Stimulated activated CD8-positive, alpha-beta memory T cell treated with anti-CD3 and anti-CD28 coated beads, Interleukin-12 subunit alpha, Interleukin-12 subunit beta, amount 100 ng/mL, for 4 hours (primary cell): ENCODE measurements at places on chromosomes 1 and 21.

DNA sequence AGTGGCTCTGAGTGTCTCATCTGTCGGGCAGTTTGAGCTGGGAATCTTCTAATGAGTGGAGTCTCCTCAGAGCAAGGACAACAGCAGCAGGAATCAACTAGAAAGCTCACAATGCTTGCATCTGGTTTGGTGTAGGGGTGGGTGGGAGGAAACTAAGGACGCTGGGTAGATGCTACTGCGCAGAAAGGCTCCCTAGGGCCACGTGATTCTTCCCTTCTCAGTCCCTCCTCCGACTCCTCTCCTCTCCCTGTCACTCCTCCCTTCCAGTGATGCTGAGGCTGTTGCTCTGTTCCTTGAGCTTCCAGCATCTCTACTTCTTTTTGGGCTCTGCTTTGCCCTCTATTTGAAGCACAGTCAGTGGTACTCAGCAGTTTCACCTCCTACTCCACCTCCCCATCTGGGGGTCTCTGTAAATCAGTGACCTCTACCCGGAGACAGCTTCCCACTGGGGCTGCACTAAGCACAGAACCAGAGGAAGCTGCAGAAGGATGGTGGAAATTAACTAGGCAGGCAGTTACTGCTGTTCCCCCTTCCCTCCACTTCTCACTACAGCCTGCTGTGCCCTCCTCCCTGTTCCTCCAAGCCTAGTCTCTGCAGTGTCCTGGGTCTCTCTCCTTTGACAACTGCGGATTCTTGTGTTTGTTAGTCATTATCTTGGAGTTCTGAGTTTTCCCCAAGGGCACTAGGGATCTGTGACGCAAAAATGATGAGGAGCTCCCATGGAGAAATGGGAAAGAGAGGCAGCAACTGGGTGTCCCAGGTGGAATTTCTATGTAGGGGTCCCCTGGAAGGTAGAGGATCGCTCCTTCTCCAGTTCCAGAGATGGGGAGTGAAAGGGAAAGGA lies 5.8 kb downstream of the LINGO4 start:
- DNase-seq, result no peak

DNA sequence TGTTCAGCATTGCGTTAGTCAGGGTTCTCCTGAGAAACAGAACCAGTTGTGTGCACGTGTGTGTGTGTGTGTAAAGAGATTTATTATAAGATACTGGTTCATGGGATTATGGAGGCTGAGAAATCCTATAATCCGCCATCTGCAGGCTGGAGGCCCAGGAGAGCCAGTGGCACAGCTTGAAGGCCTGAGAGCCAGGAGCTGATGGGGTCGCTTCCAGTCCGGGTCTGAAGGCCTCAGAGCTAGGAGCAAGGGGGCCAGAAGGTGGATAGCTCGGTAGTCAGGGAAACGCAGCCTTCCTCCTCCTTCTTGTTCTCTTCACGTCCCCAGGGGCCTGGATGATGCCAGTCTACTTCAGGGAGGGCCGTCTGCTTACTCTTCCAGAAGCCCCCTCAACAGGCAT lies 37.7 kb downstream of the FAAP20 start:
- no peak for DNase-seq

- no peak for DNase-seq
These were observed 418.9 kb upstream of the ADGRL2 start for GRCh38 chr1:81381881-81382280.

DNA sequence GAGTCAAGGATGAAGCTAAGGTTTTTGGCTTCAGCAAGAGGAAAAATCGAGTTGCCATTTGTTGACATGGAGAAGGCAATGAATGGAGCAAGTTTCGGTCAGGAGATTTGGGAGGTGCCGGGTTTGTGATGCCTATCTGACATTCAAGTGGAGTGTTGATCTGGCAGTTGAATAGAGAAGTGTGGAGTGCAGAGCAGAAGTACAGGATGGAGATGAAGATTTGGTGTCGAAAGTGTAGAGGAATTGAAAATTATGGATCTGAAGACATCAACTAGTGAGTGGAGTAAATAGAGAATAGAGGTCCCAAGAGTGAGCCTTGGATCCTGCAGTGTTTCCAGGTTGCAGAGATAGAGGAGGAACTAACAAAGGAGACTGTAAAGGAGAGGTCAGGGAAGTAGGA lies 25.9 kb downstream of the CITED4 start:
- no peak for DNase-seq

GRCh38 chr1:169608226-169608625 lies 21.7 kb downstream of the SELP start:
- no peak for DNase-seq

DNA sequence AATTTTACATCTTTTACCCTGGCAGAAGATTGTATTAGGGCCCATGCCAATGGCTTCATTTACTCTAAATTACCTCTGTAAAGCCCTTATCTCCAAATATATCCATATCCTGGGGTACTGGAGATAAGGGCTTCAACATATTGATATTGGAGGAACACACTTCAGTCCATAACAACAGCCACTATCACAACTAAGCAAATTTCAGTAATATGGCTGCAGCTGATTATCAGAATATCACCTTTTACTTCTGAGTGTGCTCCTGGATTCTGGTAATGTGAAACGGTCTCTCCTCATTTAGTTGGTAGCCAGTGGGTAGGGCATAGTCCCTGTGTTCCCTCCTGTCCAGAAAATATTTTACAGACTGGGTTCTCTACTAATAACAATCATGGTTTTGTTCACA lies 53.3 kb downstream of the IVNS1ABP start:
- DNase-seq, result no peak
